Neural crest cell (in vitro differentiated cells): ENCODE measurements at places on chromosomes 5 and 9.

GRCh38 chr5:170638454-170639220 is 134.8 kb downstream of the KCNIP1 start:
- H3K27ac ChIP-seq = no peak overlapping the region
- DNase-seq = peak; percentile 94
- H3K4me1 ChIP-seq = peaks cover 12% of the 10 kb centered on the region
- no peak overlapping the region for H3K4me3 ChIP-seq
- H3K36me3 ChIP-seq = no peaks in the 10 kb centered on the region

DNA sequence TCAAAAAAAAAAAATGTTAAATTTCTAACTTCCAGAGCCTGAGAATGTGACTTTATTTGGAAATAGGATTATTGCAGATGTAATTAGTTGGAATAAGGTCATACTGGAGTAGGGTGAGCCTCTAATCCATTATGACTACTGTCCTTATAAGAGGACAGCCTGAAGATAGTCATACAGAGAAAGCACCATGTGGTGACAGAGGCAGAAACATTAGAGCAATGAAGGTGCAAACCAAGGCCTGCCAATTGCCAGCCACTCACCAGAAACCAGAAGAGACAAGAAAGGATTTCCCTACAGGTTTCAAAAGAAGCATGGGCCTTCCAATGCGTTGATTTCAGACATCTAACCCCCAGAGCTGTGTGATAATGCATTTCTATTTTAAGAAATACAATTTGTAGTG is 659.2 kb upstream of the CHD1 start:
- H3K4me1 ChIP-seq = peaks cover 4% of the 10 kb centered on the region
- H3K4me3 ChIP-seq = no peak overlapping the region
- H3K27ac ChIP-seq = no peak overlapping the region
- H3K27me3 ChIP-seq = no peaks in the 10 kb centered on the region
- no peak for DNase-seq

- no peaks in the 10 kb centered on the region for H3K36me3 ChIP-seq
- no peak overlapping the region for H3K4me3 ChIP-seq
- peak overlapping the region; percentile 97 for H3K27ac ChIP-seq
- DNase-seq = no peak
Measured at GRCh38 chr5:93603078-93603792, 20.2 kb downstream of the NR2F1 start.

- DNase-seq = no peak
- H3K27me3 ChIP-seq = no peaks in the 10 kb centered on the region
- no peaks in the 10 kb centered on the region for H3K4me1 ChIP-seq
- H3K4me3 ChIP-seq = no peak overlapping the region
- no peak overlapping the region for H3K27ac ChIP-seq
Measured at GRCh38 chr5:115977096-115977495, 14.8 kb downstream of the LVRN start.

- no peak overlapping the region for H3K4me3 ChIP-seq
- peaks cover 3% of the 10 kb centered on the region for H3K36me3 ChIP-seq
- peak; percentile 12 for DNase-seq
- H3K4me1 ChIP-seq = peaks cover 6% of the 10 kb centered on the region
Measured at GRCh38 chr5:143014017-143014651, 244.0 kb downstream of the ARHGAP26 start.

DNA sequence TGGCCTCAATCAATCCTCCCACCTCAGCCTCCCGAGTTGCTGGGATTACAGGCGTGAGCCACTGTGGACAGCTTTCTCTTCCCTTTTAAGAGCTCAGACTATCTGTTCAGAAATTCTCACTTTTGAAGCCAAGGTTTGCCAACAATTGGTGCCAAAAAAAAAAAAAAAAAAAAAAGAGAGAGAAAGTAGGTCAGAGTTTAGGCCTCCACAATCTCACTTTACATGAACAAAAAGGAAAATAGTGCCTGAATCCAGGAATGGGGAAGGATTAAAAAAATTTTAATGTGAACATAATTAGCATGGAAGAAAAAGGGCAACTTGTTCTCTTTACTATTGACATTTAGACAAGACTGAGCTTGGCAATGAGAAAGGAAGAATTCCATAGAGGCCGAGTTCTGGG is 94.1 kb downstream of the NSG2 start:
- H3K27ac ChIP-seq = no peak overlapping the region
- H3K4me3 ChIP-seq = no peak overlapping the region
- no peaks in the 10 kb centered on the region for H3K36me3 ChIP-seq
- no peak for DNase-seq
- H3K27me3 ChIP-seq = peaks cover under 1% of the 10 kb centered on the region

GRCh38 chr9:76459694-76460635 is 983 bp downstream of the GCNT1 start:
- H3K4me3 ChIP-seq = peak overlapping the region; percentile 87
- peaks cover 17% of the 10 kb centered on the region for H3K4me1 ChIP-seq
- DNase-seq = peak; percentile 4
